ENCODE measurements at places on chromosomes 12 and 14.

DNA sequence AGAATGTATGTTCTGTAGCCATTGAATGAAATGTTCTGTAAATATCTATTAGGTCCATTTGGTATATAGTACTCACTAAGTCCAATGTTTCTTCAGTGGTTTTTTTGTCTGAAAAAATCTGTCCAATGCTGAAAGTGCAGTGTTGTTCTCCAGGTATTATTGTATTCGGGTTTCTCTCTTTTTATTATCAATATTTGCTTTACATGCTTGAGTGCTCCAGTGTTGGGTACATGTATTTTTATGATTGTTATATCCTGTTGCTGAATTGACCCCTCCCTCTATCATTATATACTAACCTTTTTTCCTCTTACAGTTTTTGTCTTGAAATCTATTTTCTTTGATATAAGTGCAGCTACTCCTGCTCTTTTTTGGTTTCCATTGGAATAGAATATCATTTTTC lies 382.2 kb downstream of the CCER1 start:
- no peak for DNase-seq

- no peak for DNase-seq
Measured at GRCh38 chr14:78141590-78141989, 28.6 kb upstream of the NRXN3 start.

- DNase-seq: no peak
Measured at GRCh38 chr14:57982804-57983634, 117.1 kb upstream of the SLC35F4 start.

GRCh38 chr12:46516933-46517578 lies 144.5 kb upstream of the SLC38A2 start:
- DNase-seq: no peak

GRCh38 chr14:63174760-63175191 lies 29.5 kb upstream of the RHOJ start:
- no peak for DNase-seq

GRCh38 chr12:122523846-122524718 lies 2.7 kb downstream of the RSRC2 start:
- no peak for DNase-seq

DNA sequence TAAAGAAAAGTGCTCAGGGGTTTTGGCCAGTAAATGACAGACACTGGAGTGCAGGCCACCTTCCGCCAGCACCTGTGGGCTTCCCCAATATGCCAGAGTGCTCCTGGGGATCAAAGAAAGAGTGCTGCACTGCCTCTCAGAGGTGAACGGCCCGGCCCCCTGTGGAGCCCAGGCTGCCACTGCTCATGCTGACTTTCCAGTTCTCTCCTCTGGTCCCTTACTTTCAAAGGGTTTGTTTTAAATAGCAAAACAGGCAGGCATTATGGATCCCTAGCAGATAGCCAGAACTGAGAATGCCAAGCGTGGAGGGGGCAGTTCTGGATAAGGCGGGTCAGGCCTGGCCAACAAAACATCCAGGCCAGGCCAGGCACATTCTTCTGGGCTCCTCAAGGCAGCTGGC lies 59.6 kb downstream of the MDM2 start:
- DNase-seq: no peak

- no peak for DNase-seq
Measured at GRCh38 chr12:15702276-15702675, 86.9 kb downstream of the EPS8 start.

GRCh38 chr12:105377077-105377476 lies 46.6 kb downstream of the C12orf75 start:
- DNase-seq: no peak

- DNase-seq: no peak
Measured at GRCh38 chr14:76755610-76756370, 5.5 kb upstream of the VASH1 start.

DNA sequence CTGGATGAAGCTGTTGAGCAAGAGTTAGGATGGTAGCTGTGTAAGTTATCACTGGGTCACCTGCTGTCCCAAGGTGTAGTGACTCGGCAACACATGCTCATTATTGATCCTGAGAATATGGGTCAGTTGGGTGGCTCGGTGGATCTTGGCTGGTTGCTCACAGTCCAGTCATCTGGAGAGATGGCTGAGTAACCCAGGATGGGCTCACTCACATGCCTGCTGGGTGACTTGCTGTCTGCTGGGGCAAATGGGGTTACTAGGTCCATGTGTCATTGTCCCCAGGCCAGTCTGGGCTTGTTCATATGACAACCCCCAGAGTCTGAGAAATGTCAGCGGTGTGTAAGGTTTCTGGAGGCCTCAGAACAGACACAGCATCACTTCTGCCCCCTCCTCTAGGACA lies 69.5 kb downstream of the SLC15A4 start:
- DNase-seq: no peak

DNA sequence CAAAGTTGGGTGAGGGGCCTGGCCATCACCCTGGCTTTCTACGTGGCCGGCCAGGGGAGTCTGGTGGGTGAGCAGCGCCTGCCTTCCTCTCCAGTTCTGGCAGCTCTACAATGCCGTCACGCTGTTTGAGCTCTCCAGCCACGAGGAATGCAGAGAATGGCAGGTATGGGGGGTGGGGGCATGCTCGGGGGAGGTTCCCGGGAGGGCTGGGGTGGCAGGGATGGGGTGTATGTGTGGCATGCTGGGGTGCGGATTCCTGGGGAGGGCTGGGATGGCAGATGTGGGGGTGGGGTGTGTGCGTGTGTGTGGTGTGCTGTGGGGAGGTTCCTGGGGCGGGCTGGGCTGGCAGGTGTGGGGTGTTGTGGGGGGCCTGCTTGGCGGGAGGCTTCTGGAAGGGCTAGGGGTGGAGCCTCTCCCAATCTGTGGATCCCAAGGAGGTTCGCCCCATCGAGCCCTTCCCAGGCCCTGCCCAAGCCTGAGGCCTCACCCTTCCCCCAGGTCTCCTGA lies 18.5 kb downstream of the RHOF start:
- DNase-seq: no peak

- DNase-seq: no peak
Measured at GRCh38 chr14:53124786-53125185, 28.3 kb downstream of the DDHD1 start.

DNA sequence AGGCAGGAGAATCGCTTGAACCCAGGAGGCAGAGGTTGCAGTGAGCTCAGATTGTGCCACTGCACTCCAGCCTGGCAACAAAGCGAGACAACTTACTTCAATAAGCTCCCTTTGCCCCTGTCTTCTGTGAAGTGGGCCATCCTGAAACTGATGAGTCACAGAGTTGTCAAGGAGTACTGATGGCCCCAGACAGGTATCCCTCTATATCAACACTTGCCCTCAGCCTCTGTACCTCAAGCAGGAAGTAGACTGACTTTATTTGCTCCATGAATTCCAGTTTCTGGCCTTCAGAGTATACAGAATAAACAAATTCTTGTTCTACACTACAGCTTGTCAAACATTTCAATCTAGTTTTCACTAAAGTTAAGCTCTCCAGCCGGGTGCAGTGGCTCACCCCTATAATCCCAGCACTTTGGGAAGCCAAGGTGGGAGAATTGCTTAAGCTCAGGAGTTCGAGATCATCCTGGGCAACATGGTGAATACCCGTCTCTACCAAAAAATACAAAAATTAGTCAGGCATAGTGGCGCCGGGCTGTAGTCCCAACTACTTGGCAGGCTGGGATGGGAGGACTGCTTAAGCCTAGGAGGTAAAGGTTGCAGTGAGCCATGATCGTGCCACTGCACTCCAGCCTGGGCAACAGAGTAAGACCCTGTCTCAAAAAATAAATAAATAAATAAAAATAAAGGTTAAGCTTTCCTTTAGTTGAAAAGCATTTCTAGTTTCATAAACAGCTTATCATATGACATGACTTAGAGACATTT lies 16.4 kb upstream of the LRP10 start:
- DNase-seq: no peak

DNA sequence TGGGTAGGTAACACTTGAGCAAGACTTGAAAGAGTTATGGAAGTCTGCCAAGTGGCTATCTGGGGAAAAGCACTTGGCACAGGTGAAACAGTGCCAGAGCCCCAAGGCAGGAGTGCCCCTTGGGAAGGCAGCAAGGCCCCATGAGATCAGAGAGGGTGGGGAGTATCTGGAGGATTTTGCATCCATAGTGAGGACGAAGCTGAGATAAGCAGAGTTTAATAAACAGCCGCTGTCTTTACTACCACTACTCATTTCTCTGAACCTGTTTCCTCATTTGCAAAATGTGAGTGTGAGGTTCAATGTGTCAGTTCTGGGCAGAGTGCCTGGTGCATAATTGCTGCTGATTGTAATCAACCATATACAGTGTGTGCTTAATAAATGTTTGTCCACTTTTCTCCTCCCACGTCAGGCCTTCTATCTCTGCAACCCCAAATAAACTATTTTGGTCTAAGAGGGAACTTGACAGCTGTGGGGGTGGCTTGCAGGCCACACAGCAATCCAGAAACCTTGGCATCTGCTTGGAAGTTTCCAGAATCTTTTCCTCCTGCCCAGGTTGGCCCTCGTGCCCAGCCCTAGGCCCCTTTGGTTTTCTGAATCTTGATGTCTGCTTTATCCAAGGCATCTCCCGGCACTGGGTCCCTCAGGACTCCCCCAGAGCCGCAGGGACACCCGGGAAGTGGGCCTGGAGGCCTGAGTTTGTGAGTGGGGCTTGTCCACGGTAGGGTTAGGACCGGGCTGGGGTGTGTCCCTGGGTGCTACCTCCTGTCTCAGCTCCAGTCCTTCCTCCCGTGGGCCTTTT lies 4.5 kb downstream of the ABCB9 start:
- DNase-seq: no peak

DNA sequence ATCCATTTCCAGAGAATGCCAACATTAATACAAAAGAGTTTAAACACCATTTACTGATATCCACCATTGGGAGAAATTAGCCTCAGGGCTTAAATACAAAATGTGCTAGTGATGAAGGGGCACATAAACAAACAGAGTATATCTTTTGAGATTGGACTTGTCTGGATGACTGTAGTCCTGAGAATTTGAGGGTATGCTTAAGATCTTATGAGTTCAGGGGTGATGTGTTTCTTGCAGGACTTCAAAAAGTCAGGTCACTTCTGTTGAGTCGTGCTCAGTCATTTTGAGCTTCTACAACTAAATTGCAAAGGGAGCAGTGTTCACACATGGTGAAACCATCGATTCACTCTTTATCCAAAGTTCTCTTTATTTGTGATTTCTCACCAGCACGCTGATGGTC lies 425.7 kb downstream of the ATP23 start:
- DNase-seq: no peak

DNA sequence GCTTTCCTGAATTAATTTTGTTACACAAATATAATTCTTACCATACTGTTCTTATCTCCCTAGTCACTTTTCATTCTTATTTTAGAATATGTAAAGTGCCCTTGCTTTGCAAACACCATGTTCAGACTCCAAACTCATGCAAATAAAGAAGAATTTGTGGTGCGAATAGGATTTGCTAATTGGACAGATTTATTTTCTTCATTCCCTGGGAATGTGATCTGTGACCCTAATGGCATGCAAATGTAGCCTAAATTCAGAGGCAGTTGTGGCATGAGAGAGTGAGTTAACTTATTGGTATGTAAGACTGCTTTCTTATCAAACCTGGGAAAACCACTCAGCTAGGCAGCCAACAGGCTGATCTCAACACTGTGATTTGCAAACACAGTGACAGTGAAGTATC lies 10.0 kb downstream of the CAPZA3 start:
- no peak for DNase-seq

DNA sequence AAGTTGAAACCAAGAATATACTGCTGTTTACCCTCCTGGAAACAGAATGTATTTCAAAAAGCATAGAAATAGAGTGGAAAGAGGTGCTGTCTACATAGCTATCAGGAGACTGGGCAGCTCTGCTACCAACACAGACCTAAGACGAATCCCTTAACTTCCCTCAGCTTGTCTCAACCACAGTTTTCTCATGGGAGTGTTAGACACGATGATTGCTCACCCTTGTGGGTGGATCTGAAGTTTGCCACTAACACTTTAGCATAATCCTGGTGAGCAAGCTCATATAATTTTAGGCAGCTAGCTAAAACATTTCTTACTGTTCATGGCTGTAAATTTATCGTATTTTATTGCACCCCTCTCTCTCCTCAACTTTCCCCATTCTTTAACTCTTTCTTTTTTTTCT lies 38.5 kb downstream of the C12orf75 start:
- no peak for DNase-seq

GRCh38 chr14:105568859-105569766 lies 42.7 kb downstream of the TMEM121 start:
- no peak for DNase-seq

DNA sequence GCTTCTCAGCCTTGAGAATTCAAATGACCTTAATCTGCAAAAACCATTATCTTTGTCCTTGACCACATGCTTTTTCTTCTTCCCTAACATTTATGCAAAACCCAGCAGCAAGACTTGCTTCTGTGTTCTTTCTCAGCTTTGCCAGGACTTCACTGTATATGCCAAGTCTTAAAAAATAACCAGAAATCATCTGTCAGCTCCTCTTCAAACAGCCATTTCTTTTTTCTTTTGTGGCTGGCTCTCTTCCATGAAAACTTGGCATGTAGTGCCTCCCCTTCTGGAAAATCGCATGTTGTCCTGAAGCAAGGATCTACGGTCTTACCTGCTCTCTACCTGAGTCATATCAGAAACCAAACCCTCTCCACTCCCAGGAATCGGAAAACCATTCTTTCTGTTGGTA lies 364.9 kb downstream of the RPS29 start:
- DNase-seq: no peak

DNA sequence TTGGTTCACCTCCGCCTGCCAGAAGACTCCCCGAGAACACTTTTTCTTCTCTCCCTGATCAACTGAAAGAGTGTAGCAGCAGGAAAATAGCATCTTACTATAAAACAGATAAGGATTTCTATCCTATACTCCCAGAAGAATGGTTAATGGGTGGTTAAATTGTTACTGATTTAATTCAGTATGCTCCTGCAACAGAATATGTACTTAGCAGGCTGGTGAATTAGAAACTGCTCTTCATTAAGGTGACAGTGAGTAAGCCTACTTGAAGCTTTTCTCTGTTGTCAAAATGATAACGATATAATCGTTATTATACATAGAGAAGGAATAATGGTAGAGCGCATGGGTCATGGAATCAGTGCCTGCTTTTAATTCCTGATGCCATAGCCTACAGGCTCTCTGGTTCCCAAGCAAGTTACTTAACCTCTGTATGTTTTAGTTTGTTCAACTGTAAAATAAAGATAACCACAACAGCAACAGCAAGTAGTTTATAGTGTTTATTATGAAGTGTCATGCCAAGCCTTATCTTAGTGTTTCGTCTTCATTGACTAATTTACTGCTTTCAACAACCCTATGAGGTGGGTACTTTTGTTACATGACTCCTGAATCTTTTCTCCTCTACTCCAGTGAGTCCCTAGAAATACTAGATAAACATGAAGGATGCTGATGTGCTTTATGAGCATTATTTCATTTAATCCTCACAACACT lies 392.6 kb downstream of the CCDC91 start:
- no peak for DNase-seq

- DNase-seq: no peak
Measured at GRCh38 chr12:49294804-49295081, 204 bp upstream of the PRPH start.

DNA sequence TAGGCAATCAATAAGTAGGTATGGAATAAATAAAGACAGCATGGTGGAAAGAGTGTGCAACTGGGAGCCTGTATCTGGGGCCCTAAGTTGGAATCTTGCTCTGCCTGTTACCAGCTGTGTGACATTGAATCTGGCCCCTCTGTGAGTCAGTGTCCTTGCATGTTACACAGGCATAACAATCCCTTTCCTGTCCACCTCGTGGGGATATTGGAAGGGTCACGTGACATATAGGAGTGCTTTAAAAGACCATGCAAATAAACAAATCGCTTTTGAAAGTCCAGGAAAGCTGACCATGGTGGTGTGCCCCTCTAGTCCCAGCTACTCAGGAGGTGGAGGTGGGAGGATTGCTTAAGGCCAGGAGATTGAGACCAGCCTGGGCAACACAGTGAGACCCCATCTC lies 51.1 kb upstream of the VRK1 start:
- no peak for DNase-seq

GRCh38 chr14:24072881-24073877 lies 1.8 kb downstream of the CPNE6 start:
- no peak for DNase-seq
